Hematopoietic multipotent progenitor cell treated with erythropoietin and hydrocortisone succinate and interleukin-3 and kit ligand, for 6 days (in vitro differentiated cells): ENCODE measurements at places on chromosomes 11 and 22.

DNA sequence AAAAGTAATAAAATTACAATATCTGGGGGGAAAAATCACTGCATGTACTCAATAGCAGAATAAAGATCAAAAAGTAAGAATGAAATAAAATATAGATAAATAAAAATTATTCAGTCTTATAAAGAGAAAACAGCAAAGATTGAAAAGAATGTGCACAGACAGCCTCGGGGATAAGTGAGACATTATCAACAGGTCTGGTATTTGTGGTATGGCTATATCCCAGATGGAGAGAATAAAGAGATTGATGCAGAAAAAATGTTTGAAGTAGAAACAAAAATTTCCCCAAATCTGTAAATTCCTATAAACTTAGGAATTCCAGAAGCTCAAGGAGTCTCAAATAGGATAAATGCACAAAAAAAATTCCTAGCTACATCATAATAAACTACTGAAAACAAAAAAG, 74.5 kb upstream of the LUZP2 start:
- DNase-seq = no peak

DNA sequence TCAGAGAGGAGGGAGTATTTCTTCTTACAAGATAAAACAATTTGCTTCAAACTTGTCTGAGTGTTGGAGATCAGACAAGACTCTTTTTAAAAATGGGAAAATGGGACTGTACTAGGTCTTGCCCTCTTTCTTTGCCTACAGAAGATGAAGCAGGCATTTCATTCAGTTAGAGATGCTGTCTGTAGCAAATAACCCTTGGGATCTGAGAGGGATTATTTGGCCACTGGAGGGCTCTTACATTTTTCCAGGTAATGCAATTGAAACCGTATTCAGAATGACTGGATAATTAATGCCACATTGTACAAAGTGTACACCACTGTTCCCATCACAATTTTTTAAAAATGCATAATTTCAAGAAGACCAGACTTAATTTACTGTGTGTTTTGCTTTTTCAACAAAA, 258.5 kb upstream of the KIRREL3 start:
- no peak for DNase-seq

GRCh38 chr11:113673550-113674396, 32.3 kb downstream of the TMPRSS5 start:
- no peak for DNase-seq

DNA sequence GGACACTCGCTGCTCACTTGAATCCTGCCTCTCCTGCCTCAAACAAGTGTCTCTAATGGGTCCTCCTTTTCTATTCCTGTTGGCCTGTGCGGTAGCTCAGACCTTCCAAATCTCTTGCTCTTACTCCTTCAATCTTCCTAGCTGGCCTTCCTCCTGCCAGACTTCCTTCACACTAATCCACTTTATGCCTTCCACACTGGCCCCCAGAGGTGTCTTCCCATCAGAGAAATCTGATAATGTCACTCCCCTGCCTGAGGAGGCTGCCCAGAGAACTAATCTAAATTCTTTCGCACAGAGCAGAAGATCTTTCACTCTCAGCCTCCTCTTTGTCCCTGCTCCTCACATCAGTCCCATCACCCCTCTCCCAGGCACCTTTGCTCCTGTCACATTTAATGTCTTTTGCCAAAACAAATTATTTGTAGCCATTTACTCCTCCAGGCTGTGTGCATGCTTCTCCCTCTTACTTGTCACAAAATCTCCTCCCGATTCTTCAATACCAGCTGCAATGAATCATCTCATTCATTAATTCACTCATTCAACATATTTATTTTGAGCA, 175.7 kb downstream of the MAML2 start:
- DNase-seq = no peak

GRCh38 chr11:66462911-66463310, 3.8 kb upstream of the PELI3 start:
- DNase-seq = no peak
